NCI-H1417 treated with DMSO at 0.1 percent for 48 hours (cell line): ENCODE measurements at places on chromosomes 13 and 19.
A peak's percentile ranks its signal among the peaks of the same experiment; 100 is the strongest.

DNA sequence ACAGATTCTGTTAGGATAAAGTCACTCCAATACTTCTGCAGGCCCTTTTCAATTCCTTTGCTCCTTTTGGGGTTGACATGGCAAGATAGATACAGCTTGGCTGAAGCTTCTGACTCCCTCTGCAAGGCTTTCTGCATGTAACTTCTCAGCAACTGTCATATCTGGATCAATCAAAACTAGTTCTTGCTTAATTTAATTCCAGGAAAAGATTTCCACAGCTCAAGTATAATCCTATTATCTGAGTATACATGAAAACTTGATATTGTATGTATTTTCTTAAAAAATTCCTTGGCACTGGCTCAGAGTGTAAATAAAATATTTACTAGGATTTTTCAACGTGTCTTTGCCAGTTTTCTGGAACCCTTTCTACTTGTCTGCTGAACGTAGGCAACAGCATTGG lies 109.6 kb downstream of the STARD13 start:
- DNase-seq = no peak

- no peak for DNase-seq
Observed at GRCh38 chr13:66189986-66190385, 1040.2 kb downstream of the PCDH9 start.

GRCh38 chr13:33369073-33369472 lies 83.5 kb upstream of the STARD13 start:
- DNase-seq = no peak

DNA sequence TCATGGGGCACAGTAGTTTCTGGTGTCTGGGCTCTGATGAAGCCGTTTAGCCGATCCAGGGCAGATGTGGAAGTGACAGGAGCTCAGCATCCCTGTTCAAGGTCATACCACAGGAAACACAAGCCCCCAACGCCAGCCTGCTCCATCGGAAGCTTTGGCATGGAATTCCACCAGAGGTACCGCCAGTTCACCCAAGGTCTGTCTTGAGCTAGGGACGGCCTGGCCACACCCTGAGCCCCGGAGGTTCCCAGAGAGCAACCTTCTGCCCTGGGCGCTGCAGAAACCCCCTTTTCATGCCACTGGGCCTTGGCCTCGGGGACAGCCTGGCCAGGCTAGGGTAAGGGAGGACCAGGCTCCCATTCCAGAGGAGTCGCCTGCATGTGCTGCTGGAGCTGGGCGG lies 39.4 kb upstream of the TPM4 start:
- no peak for DNase-seq

DNA sequence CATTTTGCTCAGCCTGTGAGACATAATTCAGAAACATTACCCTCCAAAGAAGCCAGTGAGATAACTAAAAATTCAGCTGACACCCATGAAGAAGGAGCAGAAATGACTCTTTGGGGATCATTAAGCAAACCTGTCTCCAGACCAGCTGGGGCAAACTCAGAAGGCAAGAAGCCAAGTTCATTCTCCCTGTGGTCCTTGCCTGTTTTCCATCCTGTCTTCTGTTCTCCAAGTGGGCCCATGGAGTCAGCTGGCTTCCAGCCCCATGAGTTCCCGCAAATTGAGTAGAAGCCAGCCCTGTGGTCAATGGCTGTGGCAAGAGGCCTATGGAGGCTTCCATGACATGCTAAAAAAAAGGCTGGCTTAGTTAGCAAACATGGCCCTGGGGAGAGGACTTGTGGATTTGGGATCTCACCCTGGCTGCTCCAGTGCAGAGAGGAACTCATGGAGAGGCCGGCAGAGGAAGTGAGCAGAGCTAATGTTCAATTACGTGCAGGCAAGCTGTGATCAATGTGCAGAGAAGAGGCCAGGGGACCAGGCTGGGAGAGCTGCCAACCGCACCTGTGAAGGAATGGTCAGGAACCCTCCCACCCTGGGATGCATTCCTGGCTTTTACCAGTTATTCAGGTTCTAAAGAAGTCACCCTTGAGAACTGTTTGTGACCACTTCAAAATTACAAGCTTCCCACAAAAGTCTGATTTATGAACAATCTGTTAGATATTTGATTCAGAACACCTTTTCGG lies 229.1 kb downstream of the TSHZ3 start:
- no peak for DNase-seq

- DNase-seq = no peak
Observed at GRCh38 chr19:42121656-42122069, 10.6 kb downstream of the POU2F2 start.

DNA sequence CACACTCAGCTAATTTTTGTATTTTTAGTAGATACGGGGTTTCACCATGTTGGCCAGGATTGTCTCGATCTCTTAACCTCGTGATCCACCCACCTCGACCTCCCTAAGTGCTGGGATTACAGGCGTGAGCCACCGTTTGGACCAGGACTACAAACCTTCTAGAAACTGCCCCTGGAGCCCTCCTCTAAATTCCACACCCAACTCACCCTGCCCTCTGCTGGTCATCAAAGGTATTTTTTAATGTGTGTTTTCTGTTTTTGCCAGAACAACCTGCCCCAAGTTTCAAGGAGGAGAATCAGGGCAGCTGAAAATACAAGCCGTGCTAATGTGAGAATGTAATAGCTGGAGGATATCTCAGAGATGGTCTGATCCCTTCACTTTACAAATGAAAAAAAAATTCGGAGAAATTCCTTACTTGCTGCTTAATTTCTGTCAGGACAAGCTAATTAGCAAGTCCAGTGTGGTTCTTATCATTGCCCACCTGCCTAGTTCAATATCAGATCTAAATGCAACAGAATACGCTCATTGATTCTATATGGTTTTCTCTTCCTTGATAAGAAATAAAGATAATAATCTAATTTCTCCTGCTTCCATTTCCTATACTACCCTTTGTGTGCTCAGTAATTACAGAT lies 4.1 kb downstream of the ATP8A2 start:
- no peak for DNase-seq

- DNase-seq = no peak
Observed at GRCh38 chr13:50927701-50928100, 18.1 kb downstream of the RNASEH2B start.

DNA sequence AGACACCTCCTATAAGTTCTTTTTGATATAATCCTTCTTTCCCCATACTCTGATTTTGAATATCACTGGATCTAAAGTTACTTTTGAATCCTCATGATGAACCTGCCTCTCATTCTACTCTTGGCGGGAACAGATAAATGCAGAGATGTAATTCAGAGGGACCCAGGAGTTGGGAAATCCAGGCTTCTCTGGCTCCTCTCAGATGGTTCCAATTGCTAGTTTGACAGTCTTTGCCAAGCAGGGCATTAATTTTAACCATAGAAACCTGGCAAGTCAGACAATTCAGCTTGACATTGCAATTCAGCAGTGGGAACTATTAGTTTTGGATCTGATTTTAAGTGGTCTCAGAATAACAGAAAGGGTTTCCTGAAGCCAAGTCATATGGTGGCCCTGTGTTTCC lies 67.3 kb upstream of the KLF12 start:
- no peak for DNase-seq

- no peak for DNase-seq
Observed at GRCh38 chr13:74101436-74101835, 32.8 kb downstream of the KLF12 start.

DNA sequence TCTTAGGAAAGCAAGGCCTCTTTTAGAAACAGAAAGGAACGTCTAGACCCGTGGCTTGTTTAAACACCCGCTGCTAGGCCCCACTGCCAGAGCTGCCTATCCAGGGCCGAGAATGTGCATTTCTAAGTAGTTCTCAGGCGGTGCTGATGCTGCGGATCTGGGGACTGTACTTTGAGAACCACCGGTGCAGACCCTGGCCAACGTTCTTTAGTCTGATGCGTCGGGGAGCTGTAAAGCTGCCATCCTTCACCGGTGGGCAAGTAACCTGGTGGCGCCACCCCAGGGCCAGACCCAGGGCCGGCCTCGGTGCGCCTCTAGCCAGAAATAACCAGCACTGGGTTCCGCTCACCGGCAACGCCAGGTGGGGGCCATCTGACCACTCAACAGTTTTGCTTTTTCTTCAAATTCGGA lies 47.1 kb downstream of the TGDS start:
- peak; percentile 42 for DNase-seq

GRCh38 chr19:35590875-35591274 lies 4.9 kb downstream of the PMIS2 start:
- DNase-seq = no peak

DNA sequence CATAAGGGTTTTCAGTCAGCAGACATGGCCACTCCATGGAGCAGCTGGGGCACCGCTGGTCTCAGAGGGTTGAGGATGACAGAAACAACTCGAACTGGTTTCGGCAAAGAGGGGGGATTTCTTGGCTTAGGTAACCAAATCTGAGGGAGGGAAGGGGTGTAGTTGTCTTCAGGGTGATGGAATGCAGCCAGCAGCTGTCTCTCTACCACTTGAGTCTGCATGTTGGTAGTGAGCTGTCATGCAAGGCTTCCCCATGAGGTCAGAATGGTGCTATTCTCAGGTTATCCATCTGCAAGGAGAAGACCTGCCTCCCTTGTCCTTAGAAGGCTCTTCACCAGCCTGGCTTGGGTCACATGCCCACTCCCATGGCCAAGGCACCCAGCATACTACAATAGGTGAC lies 55.6 kb upstream of the PEG3 start:
- no peak for DNase-seq

- no peak for DNase-seq
Observed at GRCh38 chr13:100581030-100581429, 7.6 kb downstream of the GGACT start.

DNA sequence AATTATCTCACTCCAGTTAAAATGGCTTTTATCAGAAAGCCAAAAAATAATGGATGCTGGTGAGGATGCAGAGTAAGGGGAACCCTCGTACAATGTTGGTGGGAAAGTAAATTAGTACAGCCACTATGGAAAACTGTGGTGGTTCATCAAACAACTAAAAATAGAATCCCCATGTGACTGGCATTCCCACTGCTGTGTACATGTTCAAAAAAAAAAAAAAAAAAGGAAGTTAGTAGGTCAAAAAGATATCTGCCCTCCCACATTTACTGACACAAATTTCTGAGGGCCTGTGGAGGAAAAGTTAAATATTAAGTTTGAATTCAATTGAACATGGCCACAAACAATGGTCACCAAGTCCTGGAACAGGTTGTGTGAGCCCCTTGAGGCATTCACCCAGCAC lies 9.8 kb upstream of the ZSCAN5A start:
- DNase-seq = no peak

- DNase-seq = peak; percentile 61
Observed at GRCh38 chr13:98199480-98199879, 22.4 kb upstream of the RNF113B start.

- no peak for DNase-seq
Observed at GRCh38 chr13:108929532-108930206, 300.3 kb downstream of the MYO16 start.

- no peak for DNase-seq
Observed at GRCh38 chr13:76472916-76473315, 413.3 kb downstream of the KCTD12 start.

DNA sequence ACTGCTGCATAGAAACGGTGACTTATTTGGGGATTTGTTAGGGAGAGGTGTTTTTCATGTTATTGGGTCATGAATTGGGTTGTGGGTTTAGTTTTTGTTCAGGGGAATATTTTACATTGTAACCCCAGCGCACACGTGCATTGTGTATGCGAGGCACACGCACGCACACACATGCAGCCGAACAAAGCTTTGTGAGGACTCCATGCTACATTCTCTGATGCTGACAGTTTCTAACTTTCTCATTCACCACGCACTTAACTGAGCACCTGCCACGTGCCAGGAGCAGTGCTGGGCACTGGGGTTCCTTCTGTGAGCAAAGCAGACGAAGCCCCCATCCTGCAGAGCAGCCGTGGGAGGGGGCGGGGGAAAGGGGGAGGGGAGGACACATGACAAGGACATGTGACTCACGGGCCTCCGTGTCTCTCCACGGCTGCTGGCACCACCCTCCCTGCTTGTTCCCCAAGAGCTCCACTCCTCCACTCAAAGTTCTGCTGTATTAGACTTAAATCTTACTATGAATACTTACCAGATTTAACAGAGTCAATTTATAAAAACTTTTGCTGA lies 55.6 kb downstream of the SLC7A9 start:
- DNase-seq = no peak

- DNase-seq = no peak
Observed at GRCh38 chr13:25869941-25870340, 181.9 kb downstream of the SHISA2 start.

DNA sequence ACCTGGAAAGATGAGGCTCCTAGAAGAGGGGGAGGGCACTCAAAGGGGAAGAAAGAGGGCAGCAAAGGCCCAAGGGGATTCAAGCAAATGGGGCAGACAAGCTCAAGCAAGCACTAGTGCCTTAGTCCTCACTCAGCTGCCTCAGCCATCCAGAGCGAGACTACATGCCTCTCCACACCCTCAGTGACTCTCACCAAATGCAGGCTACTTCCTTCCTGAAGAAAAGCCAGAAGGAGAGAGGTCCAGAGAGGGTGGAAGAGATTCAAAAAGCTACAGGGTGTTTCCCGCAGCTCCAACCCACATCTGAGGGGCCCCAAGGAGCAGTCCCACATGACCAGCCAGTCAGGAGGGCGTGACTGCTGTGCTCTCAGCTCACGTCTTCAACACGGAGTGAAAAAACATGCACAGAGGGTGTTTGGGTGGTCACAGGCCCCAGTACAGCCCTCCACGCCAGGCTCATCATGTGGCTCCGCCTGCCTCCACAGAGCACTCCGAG lies 40.5 kb downstream of the MIPEP start:
- no peak for DNase-seq

GRCh38 chr19:4015705-4016402 lies 8.3 kb downstream of the PIAS4 start:
- no peak for DNase-seq

- no peak for DNase-seq
Observed at GRCh38 chr13:114119196-114119595, 13.2 kb downstream of the RASA3 start.

DNA sequence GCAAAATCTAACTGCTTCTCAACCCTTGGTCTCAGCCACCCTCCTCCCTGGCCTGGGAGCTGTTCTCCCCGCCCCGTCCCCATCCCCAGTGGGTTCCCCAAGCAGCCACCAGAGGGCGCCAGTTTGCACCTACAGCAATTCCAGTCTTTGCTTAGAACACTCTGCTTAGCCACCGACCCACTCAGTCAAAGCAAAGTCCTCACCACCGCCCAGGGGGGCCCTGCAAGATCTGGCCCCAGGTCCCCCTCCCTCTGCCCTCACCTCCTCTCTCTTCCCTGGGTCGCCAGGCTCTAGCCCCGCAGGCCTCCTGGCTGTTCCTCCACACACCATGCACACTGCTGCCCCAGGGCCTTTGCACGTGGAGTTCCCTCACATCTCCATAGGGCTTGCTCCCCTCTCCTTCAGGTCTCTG lies 12.4 kb downstream of the TMEM143 start:
- DNase-seq = no peak

- DNase-seq = no peak
Observed at GRCh38 chr19:57773488-57773887, 4.0 kb downstream of the ZNF586 start.

DNA sequence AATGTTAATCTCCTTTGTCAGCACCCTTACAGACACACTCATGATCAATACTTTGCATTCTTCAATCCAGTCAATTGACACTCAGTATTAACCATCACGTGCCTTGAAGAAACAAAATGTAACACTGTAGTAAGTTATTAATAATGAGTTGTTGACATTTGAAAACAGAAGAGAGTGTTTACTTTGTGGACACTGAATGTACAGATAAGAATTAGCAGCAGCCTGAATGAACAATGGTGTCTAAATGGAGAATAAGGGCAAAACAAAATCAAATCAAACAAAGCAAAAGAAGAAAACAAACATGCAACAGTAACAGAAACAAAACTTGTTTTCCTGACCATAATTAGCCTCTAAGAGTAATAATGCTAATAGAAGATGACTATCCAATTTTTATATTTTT lies 1191.1 kb upstream of the MIR17HG start:
- no peak for DNase-seq
